ENCODE measurements at places on chromosomes 7 and 10.

GRCh38 chr10:70596860-70597809, 5.4 kb downstream of the PRF1 start:
- DNase-seq: no peak

- DNase-seq: no peak
Observed at GRCh38 chr10:28442403-28442802, 90.5 kb upstream of the WAC start.

DNA sequence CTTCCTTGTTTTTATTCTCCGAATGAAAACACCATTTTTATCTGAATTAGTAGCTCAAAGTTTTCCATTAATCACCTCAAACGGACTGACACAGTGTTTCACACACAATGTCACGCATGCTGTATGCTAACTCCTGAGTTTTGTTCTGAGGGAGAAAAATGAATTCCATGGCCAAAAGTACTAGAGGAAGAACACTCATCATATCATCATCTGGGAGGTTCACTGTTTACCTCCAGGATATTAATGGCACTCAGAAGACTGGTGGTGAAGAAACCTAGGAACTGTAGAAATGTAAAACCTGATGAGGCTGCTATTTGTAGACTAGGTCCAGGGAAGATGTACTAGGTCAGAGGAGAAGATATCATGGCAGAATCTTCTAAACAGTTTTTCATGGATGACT, 395.6 kb upstream of the ETV1 start:
- DNase-seq: no peak

DNA sequence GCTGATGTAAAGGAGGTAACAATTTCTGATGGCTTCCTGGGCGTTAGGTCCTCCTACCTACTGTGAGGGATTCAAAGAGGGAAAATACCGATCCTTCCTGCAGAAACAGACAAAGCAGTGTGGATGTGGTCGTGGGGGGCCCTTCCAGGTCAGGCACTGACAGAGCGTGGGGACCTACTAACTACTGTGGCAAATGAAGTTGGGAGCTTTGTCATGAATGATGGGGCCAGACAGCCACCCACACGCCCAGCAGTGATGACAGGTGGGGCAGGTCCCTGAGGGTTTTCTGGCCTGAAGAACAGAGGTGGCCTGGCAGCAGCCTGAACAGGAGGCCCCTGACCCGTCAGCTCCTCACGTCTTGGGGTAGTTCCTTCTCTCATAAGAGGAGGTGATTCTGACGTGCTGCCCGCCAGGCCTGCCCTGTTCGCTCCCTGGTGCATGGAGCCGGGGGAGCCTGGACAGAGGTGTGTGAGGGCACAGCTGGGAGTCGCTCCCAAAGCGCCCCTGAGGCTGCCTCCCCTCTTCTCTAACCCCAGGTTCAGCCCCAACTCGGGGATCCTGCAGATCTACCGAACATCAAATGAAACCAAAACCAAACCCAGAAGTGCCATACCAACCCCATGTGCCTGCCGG, 4.2 kb downstream of the ATP6V0E2 start:
- no peak for DNase-seq

DNA sequence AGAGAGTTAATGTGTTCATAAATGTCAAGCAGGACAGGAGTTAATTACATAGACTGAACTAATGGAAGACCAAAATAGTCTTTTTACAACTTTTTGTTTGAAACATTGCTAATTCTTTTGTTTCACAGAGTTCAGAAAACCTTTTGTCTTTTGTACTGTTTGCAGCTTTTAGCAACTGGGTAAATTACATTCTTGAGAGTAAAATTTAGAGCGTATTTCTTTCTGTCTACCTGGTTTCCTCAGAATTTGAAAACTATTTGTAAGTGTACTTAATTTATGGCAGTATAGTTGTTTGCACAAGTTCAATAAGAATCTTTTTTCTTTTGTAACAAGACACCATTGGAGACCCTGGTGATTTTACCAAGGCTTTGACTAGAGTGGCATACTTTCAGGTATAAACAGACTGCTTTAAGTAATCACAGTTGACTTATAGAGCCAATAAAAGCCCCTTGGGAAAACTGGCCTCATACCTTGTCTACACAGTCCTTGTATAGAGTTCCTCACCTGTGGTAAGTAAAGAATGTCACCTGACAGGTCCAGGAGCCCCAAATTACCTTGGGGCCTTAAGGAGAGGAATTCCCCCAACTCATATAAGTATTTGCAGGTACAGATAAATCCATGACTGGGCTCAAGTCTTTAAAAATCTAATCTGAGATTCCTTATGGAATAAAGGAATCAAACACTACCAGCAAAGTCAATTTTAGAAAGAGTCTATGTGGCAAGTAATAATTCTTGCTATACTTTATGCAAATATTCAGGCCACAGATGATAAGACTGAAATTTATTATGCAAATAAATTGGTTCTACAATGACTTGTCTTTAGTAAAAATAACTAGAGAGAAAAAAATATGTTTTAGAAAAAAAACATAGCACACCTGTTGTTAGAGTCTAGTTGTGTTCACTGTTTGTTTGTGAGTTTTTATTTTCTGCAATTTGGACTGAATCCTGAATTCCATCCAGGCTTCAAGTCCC, 23.6 kb upstream of the CREB3L2 start:
- DNase-seq: no peak

- DNase-seq: no peak
Observed at GRCh38 chr10:19788902-19789301, 27.3 kb upstream of the PLXDC2 start.

DNA sequence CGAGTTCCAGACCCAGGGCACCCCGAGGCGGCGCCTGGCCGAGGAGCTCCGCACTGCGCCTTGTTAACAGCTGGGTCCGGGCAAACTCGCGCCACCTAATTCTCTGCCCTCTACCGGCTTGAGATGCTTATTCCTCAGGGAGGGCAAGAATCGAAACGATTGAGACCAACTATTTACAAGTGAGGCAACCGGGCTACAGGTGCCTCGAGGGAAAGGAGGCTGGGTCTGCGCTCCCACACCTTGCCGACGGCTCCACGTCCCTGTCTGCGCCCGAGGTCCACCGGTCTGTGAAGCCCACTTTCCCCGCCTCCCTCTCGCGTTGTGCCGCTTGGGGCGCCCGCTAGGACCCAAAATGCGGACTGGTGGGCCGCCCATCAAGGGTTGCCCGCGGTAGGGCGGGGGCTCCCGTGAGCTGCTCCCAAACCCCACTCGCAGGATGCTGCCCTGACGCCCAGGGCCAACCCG, 527 bp downstream of the AKR1B1 start:
- peak; percentile 63 for DNase-seq

GRCh38 chr10:5565671-5566581, 41.2 kb downstream of the CALML3 start:
- no peak for DNase-seq

DNA sequence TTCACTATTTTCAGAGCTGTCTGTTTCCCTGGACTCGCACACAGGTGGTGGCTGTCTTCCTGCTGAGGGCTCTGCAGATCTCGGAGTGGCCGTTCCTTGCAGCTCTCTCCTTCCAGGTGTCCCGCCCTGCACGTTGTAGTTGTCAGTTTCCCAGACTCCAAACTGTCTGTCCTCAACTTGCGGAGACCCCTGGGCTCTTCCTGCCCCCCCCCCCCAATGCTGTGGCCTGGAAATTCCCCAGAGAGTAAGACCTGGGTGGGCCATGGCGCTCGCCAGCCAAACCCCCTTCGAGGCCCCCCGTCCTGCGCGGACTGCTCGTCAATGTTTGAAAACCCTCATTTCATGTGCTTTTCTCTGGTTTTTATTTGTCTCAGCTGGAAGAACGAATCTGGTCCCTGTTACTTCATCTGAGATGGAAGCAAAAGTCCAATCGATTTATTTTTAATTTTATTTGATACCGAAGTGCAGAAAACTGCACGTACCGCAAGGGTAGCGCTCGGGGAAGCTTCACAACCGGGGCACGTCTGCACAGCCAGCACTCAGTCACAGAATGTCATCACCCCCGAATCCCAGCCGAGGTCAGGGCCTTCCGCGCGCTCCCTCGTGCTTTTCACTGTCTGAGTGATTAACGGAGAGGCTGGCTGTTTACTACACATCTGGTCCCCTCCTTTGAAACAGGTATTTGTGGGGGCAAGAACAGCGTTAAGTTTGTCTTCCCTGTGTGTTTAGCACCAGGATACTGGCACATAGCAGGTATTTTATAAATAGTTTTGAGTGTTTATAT, 46.4 kb upstream of the NKX6-2 start:
- DNase-seq: no peak

GRCh38 chr7:86445285-86445684, 198.4 kb upstream of the GRM3 start:
- DNase-seq: no peak

- DNase-seq: peak; percentile 50
Observed at GRCh38 chr7:98107313-98107721, 655 bp downstream of the LMTK2 start.

DNA sequence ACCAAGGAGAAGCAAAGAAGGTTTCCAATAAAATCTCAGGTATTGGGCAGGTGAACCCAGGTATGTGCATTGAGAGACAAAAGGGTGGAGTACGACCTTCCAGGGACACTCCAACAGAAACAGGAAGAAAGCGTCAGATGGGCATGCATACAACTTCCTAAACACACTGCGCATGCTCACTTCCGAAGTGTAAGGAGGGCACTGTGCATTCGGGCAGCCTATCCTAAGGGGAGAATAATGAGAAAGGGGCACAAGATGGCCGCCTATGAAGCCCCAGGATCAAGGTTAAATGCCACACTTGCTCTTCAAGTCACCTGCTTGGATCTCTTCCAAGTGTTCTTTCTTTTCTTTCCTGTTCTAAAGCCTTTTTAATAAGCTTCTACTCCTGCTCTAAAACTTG, 39.4 kb upstream of the PRSS1 start:
- DNase-seq: no peak

- no peak for DNase-seq
Observed at GRCh38 chr10:110372656-110373055, 67.9 kb upstream of the SMNDC1 start.

DNA sequence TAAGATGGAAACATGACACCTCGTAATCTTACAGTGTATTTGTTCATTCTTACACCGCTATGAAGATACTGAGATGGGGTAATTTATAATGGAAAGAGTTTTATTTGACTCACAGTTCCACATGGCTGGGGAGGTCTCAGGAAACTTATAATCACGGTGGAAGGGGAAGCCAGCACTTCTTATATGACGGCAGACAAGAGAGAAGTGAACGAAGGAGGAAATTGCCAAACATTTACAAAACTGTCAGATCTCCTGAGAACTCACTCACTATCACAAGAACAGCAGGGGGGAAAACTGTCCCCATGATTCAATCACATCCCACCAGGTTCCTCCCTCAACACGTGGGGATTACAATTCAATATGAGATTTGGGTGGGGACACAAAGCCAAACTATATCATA, 282.3 kb downstream of the HGF start:
- DNase-seq: no peak

- peak; percentile 81 for DNase-seq
Observed at GRCh38 chr7:141073173-141073640, 657 bp upstream of the TMEM178B start.

DNA sequence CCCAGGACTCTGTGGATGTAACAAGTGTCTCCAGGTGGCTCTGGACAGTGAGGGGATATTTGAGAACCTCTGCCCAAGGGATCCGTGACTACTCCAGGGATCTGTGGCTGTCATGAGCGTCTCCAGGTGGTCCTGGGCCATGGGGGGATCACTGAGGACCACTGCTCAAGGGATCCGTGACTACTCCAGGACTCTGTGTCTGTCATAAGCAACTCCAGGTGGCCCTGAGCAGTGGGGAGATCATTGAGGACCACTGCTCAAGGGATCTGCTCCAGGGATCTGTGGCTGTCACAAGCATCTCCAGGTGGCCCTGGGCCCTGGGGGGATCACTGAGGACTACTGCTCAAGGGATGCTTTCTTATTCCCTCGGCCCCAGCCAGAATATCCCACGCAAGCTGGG, 133.2 kb upstream of the ADARB2 start:
- DNase-seq: no peak

DNA sequence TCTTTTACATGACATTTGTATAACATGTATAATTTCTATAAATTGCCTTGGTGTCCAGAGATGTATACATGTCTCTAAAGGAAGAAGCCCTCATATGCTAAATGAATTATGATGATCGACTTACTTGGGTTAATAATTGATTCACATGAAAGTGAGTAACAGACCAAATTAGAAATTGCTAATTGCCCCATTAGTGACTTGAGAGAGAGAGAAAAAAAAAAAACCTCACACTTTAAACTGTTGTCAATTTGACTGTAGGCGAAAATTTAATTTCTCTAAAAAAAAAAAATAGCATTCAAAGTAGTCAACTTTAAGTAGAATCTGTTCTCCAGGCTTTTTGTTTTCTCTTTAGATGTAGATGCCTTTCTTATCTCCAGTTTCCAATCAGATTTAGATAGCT, 383.3 kb downstream of the SH2D4B start:
- no peak for DNase-seq

GRCh38 chr10:115949282-115949844, 323.6 kb downstream of the GFRA1 start:
- DNase-seq: no peak

GRCh38 chr7:155452505-155453295, 5.2 kb upstream of the EN2 start:
- no peak for DNase-seq

GRCh38 chr10:63384001-63384400, 81.8 kb downstream of the JMJD1C start:
- DNase-seq: no peak

- DNase-seq: no peak
Observed at GRCh38 chr7:88256906-88257305, 37.1 kb upstream of the SRI start.

- DNase-seq: no peak
Observed at GRCh38 chr10:60420991-60421894, 31.6 kb upstream of the ANK3 start.

DNA sequence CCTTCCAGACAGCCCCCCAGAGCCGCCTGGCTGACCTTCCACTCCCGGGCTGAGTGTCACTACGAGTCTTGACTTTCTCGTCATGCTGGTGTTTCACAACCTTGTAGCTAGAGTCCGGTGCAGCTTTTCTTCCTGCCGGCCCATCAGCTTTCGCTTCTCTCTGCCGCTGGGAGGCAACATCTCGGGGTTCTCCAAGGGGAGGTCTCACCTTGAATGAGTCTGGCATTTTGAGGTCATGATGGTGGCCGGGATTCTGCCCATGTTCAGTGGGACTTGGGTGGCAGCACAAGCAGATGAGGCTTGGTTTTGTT, 285.2 kb downstream of the CAMK1D start:
- DNase-seq: no peak

- peak; percentile 61 for DNase-seq
Observed at GRCh38 chr10:42952349-42952748, 124.5 kb upstream of the RET start.

DNA sequence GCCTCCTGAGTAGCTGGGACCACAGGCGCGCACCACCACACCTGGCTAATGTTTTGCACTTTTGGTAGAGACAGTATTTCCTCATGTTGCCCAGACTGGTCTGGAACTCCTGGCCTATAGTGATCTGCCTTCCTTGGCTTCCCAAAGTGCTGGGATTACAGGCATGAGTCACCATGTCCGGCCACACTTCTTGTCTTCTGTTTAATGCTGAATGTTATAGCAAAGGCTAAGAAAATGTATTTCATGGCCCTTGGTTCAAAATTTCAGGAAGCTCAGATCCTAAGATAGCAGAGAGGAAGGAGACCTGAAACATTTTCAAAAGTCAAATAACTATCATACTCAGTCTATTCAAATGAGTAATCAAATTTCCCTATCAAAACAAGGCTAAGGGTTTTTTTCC, 229.6 kb downstream of the BAMBI start:
- no peak for DNase-seq

GRCh38 chr7:36153571-36154097, 580 bp downstream of the EEPD1 start:
- DNase-seq: no peak

Data from hepatocyte (in vitro differentiated cells).